ENCODE measurements at places on chromosomes 3 and 15.

- no peak for DNase-seq
Observed at GRCh38 chr3:82202269-82202668, 440.8 kb upstream of the GBE1 start.

DNA sequence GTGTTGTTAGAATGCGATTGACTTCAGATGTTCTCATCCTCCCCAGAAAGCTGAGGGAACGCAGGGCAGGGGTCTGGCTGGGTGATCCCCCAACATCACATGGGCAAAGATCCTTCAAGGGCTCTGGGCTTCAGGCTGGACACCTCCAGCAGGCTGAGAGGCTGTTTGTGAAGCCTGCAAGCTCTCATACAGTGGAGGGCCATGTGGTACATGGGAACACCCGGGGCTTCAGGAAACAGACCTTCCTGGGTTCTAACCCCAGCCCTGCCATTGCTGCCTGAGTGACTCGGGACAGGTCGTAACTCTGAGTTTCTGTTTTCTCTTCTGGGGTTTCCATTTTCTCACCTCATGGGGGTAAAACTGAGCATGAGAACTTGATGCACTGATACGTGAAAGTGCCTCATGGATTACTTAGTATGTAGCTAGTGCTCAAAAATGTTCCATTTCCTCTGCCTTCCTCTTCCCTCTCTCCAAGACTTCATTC, 81.2 kb downstream of the TLE3 start:
- DNase-seq, result no peak

DNA sequence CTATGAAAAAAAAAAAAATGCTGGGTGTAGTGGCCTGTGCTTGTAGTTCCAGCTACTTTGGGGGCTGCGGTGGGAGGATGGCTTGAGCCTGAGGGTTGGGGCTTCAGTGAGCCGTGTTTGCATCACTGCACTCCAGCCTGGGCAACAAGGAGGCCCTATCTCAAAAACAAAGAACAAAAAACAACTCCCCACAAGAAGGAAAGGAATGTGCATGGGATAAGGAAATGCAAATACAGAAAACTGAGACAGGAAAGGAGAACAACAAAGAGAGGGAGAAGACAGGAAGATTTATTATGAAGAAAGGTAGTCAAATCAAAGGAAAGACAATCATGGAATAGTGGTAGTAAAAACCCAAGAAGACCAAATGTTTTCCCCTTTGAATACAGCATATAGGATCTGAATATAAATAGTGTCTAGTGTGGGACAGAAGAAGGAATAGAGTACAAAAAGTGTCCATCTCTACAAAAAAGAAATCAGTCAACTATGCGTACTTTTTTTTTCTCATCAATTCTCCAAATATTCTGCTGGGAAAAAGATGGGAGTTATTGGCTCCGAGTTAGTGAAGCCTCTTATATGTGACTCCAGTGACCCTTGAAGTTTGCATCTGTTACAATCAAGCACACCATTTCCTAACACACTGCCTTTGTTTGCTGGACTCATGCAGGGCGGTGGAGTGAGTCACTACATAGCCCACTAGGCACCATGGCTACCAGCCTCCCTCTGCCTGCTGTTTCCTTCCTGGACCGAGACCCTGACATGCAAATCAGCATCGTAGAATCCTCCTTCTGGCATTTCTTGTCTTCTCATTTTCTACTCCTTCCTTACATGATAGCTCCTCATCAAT, 101.2 kb upstream of the PTX3 start:
- peak; percentile 83 for DNase-seq

GRCh38 chr3:115165266-115165665, 18.2 kb upstream of the ZBTB20 start:
- DNase-seq, result no peak

DNA sequence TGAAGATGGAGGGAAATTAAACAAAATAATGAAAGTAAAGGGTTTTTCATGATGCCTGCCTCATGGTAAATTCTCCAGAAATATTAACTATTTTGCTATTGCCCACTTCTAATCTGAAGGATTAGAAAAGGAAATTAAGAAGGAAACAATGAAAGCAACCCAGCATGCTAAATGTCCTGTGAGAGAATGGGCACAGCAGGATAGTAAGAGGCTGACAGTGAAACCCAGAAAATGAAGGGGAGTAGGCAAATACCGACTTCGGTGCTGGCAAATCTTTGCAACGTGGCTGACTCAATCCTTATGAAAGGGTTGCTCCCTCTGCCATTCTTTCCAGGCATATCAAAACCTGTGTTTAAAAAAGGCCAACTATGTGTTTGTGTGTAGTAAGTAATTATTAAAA, 147.5 kb upstream of the SYNPR start:
- DNase-seq, result no peak

DNA sequence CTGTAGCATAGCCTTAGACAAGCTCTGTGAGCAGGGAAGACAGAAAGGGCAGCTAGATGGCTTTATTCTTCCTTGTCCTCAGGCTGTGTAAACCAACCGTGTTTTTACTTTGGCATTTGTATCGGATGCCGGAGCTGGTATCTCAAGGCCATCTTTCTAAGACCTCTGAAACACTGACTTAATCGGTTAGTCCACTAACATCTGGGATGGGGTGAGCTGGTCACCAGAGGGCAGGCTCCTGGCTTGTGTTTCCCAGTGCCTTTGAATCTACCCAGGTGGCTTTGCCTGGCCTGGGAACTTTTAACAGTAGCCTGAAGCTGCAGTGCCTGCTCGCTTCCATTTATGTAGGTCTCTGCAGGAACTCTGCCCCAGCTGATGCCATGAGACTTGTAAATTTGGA, 252.7 kb downstream of the NR1D2 start:
- no peak for DNase-seq

DNA sequence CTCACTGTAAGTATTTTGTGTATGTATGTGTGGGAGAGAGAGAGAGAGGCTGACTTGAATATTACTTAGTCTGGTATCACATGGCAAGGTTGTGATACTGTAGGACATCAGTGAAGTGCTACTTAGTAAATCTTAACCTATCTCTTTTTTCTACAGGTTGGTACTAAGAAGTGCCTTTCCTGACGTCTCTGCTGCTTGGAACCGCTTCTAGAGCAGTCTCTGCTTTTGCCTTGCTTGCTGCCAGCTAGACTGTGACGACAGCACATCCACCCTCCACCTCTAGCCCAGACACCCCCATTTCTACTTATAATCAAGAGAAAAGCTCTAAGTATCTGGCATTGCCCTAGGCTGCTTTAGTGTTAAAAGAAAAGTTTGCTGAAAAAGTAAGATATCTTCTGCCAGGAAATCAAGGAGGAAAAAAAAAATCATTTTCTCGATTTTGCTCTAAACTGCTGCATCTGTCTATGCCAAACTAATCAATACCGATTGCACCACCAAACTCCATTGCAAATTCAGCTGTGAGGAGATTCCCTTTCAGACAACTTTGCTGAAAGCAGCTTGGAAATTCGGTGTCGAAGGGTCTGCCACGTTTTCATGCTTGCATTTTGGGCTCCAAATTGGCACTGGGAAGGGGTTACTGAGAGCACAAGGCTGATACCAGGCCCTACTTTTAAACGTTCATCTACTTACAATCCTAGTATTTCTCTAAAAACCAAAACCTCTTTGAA, 30.7 kb downstream of the MBNL1 start:
- no peak for DNase-seq

- DNase-seq, result no peak
Observed at GRCh38 chr15:65051266-65051665, 6.1 kb downstream of the SLC51B start.

DNA sequence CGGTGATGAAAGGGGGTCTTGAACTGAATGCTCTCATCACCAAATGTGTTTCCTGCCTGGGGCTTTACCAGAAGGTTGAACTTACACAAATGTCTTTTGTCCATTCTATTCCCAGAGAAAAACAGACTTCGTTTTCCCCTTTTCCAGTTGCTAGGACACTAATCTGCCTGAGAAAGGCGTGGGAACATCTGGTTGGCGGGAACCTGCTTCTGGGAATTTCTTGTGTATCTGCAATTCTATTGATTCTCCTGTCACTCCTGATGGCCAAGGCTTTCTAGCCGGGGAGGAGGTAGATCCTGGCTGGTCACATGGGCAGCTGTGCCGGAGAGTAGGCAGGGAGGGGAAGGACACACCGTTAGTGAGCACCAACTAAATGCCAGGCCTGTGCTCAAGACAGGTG, 31.1 kb upstream of the CCDC174 start:
- DNase-seq, result no peak

- peak; percentile 45 for DNase-seq
Observed at GRCh38 chr15:39685999-39686613, 96.5 kb downstream of the FSIP1 start.

DNA sequence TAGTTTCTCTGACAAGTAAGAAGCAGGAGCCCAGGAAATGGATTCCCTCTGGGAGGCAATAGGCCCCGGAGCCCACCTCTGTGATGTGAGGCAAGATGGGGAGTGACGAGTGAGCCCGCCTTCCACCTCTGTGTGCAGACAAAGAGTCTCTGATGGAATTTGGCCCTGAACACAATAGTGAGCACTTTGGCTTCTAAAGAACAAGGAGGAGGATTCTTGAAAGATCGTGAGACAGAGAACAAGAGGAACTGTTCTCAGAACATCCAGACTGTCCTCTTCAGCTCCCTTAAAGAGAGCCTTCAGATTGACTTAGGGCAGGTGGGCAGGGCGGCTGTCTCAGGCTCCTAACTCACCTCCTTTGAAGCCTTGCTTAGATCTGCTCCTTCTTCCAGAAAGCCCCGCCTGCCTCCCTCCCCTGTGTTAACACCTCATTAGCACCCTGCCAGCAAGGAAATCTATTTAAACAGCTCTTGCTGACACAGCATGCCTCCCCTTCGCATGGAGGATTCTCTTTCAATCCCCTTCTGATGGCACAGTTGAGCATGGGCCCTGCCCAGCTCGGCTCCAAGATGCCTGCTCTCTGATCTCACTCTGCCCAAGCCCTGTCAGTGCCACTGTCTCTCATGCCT, 430.3 kb downstream of the NTRK3 start:
- no peak for DNase-seq

DNA sequence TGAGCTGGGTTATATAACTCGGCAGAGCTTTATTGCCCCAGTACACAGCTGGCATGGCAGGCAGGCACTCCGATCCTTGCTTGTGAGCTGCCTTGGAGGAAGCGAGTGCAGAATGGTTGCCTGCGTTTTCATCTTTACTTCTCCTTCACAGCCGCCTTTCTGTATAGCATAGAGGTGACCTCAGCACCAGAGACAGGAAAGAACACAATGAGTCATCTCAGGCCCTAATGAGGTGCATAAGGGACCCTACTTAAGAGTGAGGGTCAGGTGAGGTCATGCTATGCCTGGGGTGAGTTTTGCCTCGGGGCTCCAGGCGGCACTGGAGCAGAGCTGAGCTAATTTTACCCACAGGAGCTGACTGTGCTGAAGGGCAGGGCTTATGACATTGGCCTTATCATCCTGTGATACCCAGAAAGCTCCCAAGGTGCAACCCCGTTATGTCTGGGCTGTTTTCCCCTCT, 43.5 kb downstream of the LPP start:
- DNase-seq, result peak; percentile 48

DNA sequence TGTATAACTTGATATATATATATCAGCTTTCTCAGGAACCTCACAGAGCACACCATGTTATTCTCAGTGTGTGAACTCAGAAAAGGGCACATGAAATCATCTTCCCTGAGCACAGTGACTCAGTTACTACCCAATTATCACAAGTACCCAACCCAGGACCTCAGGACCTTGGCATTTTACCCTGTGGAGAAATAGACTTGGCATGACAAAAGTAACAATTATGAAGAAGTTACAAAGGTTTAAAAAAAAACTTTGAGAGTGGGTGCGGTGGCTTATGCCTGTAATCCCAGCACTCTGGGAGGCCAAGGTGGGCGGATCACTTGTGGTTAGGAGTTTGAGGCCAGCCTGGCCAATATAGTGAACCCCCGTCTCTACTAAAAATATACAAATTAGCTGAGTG, 52.4 kb downstream of the ONECUT1 start:
- DNase-seq, result no peak

- no peak for DNase-seq
Observed at GRCh38 chr3:113111011-113111707, 100.2 kb upstream of the BOC start.

DNA sequence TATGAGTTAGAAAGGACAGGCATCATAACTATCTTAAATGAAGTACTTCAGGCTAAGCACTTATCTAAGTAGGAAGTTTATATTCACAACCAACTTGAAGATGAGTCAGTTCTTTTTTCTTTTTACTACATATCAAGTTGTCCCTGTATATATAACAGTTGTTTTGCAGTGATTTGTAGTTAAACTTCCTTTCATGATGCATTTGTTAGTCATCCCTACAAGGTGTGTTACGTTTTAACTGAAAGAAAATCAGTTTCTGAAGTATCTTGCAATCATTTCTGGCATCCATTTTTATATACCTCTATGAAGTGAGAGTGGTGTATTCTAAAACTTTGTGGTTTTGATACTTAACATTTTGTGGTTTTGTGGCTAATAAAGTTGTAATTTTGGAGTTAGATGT, 46.1 kb downstream of the ZFAND6 start:
- peak; percentile 40 for DNase-seq

DNA sequence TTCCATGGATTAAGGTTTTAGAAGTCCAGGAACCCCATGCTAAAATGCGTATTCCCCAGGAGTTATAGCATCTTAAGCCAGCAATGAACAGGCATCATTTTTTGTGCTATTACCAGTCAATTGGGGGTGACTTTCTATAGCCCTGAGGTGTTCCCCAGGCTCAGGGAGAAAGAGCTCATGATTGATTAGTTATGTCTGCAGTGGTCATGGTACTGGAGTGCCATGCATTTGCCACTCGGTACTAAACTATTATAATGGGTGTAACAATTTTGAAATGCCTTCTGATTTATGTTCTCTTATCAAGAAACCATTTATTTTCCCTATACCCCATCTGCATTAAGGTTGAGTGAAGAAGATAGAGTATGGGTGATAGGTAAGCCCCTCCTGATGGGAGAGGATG, 11.9 kb downstream of the LRRC31 start:
- DNase-seq, result no peak

DNA sequence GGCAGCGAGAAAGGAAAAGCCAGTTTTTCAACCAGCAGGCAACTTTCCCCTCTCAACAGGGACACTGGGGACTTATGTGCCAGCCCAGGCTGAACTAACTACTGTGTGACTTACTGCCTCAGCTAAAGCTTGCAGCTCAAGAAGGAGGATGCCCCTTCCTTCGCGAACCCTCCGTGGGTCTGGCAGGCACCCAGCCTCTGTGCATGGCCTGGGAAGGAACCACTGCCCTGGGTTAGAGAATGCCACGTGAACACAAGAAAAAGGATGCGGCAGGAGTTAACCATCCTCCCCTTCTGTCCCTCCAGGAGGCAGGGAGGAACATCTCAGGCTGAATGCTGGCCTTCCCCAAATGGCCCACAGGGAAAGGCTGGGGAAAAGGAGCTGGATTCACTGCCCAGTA, 29.0 kb downstream of the CHDH start:
- no peak for DNase-seq

GRCh38 chr3:4426782-4427344, 40.2 kb downstream of the SUMF1 start:
- DNase-seq, result peak; percentile 87

GRCh38 chr3:74139648-74140047, 474.8 kb downstream of the CNTN3 start:
- DNase-seq, result no peak

GRCh38 chr3:131903988-131904415, 130.8 kb downstream of the CPNE4 start:
- DNase-seq, result peak; percentile 78

GRCh38 chr3:99344216-99344615, 294.2 kb upstream of the COL8A1 start:
- no peak for DNase-seq
